ENCODE measurements at places on chromosomes 16 and 17. TPM values are rescaled to one million over a fixed set of nuclear protein-coding genes. Genes with fewer than 3 reads are reported as not detected.

GRCh38 chr17:28371245-28372202 lies at the start of gene SARM1:
TSS of gene SARM1 (plus strand) at chr17:28371694. CDS start at chr17:28372033, 339 bp downstream.
- peak; percentile 97 for DNase-seq
- H3K4me1 ChIP-seq: peaks cover 24% of the 10 kb centered on the region
- no peaks in the 10 kb centered on the region for H3K27me3 ChIP-seq
- peak within 1 kb of the TSS; percentile 67 for H3K4me3 ChIP-seq

- peaks cover 5% of the 10 kb centered on the region for H3K4me1 ChIP-seq
- no peak for DNase-seq
- no peaks in the 10 kb centered on the region for H3K27me3 ChIP-seq
- H3K27ac ChIP-seq: no peak overlapping the region
These were observed 48.5 kb downstream of the HAPSTR1 start for GRCh38 chr16:9139965-9140364.

DNA sequence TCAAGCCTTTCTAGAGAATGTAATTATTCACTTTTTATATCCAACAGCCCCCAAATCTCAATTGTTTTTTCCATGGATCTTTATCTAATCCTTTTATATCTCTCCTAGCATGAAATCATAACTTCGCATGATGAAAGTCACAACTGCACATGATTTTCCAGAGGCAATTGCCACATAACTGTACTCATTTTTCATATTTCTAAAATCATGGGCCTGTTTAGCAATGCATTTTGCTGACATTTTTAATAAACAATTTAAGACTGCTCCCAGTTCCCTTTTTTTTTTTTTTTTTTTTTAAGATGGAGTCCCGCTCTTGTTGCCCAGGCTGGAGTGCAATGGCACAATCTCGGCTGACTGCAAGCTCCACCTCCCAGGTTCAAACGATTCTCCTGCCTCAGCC lies 83.5 kb downstream of the VMP1 start:
- H3K27me3 ChIP-seq: no peaks in the 10 kb centered on the region
- no peak for DNase-seq
- peaks cover 37% of the 10 kb centered on the region for H3K4me1 ChIP-seq
- H3K4me3 ChIP-seq: no peak overlapping the region

- H3K4me1 ChIP-seq: no peaks in the 10 kb centered on the region
- no peaks in the 10 kb centered on the region for H3K36me3 ChIP-seq
- no peak for DNase-seq
- H3K27me3 ChIP-seq: no peaks in the 10 kb centered on the region
- no peak overlapping the region for H3K4me3 ChIP-seq
These were observed 68.8 kb downstream of the LYRM1 start for GRCh38 chr16:20969386-20969785.

- no peak overlapping the region for H3K4me3 ChIP-seq
- no peaks in the 10 kb centered on the region for H3K4me1 ChIP-seq
- H3K27me3 ChIP-seq: no peaks in the 10 kb centered on the region
- no peak overlapping the region for H3K27ac ChIP-seq
- no peak for DNase-seq
- H3K36me3 ChIP-seq: no peaks in the 10 kb centered on the region
These were observed 412.2 kb upstream of the EEF2KMT start for GRCh38 chr16:5509794-5510193.

DNA sequence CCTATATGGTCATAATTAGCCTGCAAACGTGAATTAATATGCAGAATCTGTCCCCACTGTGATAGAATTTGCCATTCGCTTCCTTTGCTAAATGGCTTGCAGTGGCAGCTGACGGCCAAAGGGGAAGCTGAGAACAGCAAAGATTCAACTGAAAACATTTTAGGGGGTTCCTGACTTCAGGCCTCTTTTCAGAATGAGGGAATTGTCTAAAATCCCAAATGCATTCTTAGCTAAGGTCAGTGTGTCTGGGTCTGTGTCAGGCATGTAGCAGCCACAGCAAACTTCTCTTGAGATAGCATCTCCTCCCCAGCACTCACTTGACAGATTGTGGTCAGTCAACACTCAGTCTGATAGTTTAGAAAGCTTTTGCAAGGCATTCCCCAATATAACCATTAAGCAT lies 701.1 kb downstream of the WWOX start:
- no peaks in the 10 kb centered on the region for H3K27me3 ChIP-seq
- H3K36me3 ChIP-seq: no peaks in the 10 kb centered on the region
- no peak overlapping the region for H3K4me3 ChIP-seq
- H3K4me1 ChIP-seq: no peaks in the 10 kb centered on the region
- no peak overlapping the region for H3K27ac ChIP-seq

- H3K4me3 ChIP-seq: no peak overlapping the region
- no peaks in the 10 kb centered on the region for H3K27me3 ChIP-seq
- no peak for DNase-seq
- peaks cover 34% of the 10 kb centered on the region for H3K4me1 ChIP-seq
- H3K27ac ChIP-seq: no peak overlapping the region
- H3K36me3 ChIP-seq: no peaks in the 10 kb centered on the region
These were observed 117.1 kb downstream of the SEC14L1 start for GRCh38 chr17:77257596-77258458.

Gene KRT16
- total RNA-seq: not detected

Gene TMEM132E
- total RNA-seq: not detected

Measured in SJSA1 (cell line).